GM04503 (cell line): ENCODE measurements at places on chromosomes 6 and 20.

DNA sequence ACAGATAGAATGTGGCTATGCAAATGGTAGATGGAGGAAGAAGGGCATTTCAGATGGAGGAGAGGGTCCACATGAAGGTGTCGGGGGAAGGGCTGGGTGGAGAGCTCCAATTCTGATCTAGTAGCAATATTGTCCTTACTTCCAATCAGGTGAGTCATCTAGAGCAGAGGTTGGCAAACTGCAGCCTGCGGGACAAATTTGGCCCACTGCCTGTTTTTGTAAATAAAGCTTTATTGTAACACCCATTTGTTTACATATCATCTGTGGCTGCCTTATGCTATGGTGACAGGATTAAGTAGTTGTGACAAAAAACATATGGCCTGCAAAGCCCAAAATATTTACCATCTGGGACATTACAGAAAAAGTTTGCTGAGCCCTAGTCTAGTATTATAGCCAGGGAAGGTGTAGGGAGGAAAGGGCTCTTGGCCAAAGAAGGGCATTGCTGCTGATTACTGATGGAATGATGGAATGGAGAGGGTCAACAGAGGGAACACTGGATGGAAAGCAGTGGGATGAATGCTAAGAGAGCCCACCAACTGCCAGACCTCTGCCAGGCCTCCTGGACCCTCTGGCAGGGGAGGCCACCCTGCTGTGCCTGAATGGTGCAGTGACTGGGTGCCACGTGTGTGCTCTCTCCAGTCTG is 79.8 kb downstream of the SLC22A23 start:
- DNase-seq: no peak

- no peak for DNase-seq
These were observed 2.6 kb downstream of the PRR18 start for GRCh38 chr6:166305562-166306117.

- no peak for DNase-seq
These were observed 3.5 kb downstream of the PIGU start for GRCh38 chr20:34673412-34673811.

- no peak for DNase-seq
These were observed 4.2 kb downstream of the MAPRE1 start for GRCh38 chr20:32823737-32824588.

DNA sequence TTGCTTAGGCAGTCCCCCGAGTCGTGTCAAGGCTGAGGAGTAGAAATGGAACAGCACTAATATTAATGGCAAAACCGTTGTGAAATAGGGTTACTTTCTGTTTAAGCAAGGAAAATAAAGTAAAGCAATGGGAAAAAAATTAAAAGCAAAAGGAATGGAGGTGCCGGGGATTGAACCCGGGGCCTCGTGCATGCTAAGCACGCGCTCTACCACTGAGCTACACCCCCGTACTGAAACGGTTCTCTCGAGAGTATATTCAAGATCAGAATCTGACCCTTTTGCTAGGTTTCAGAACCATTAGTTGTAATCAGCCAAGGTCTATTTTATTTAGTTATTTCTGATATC is 85.5 kb downstream of the TRIM27 start:
- no peak for DNase-seq

GRCh38 chr6:167510648-167511047 is 185.8 kb downstream of the TTLL2 start:
- DNase-seq: no peak

DNA sequence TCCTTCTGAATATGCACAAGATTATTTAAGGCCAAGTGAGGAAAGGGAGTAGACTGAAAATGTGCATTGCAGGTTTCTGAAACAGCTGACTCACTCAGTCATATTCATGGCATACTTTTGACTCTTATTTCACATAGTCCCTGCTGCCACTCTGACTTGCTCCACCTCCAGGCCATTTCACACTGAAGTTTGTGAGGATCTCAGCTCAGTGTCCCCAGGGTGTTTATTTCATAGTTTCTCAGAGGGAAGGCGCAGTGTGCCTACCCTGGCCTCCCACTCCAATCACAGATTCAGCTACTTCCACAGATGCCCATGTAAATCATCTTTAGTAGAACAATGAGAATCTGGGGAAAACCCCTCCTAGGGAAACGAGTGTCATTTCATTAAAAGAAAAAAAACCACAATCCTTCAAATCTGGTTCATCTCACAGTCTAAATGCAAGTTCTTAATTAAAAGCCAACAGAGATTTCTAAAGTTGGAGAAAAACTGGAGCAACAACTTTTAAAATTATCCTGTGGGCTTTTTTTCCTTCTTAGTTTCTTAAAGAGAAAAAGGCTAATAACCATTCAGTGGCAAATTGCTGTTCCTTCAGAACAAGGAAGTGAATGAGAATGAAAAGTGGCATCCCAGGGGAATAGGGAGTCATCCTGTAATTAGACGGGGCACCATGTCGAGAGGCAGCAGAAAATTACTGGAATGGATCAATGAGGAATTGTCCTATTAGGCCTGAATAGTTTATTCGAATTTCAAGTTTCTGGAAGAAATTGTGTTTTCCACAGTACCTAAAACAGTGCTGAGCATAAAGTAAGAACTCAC is 133.6 kb downstream of the TFAP2B start:
- DNase-seq: no peak

DNA sequence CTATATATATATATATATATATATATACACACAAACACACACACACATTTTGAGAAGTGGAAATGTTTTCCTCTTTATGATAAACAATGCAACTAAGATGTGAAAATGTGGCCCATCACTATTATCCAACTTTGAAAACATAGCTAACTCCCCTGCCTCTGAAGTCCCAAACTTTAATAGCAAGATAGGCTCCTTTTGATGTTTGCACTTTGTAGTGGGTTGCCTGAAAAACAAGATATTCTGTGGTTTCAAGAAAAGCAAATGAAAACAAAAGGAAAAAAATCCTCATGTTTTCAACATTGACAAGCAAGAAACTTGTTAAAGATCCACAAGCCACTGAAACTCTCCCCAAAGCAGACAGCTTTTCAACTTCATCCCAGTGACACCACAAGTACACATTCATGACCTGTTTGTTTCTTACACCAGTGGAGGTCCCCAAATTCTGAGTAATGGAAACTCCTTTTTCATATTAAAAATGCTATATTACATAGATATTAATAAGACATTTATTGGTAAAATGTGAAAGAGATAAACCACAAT is 90.0 kb downstream of the IPCEF1 start:
- DNase-seq: no peak
